ENCODE measurements at places on chromosomes 7 and 10.

- DNase-seq = peak; percentile 94
These were observed 223.4 kb downstream of the BMPER start for GRCh38 chr7:34128762-34129161.

- DNase-seq = peak; percentile 50
These were observed 772 bp downstream of the SGMS1 start for GRCh38 chr10:50622706-50623662.

- DNase-seq = peak; percentile 87
These were observed 12.1 kb downstream of the HKDC1 start for GRCh38 chr10:69232252-69232651.

GRCh38 chr10:70087616-70088307, 35.1 kb downstream of the MACROH2A2 start:
- DNase-seq = peak; percentile 3

DNA sequence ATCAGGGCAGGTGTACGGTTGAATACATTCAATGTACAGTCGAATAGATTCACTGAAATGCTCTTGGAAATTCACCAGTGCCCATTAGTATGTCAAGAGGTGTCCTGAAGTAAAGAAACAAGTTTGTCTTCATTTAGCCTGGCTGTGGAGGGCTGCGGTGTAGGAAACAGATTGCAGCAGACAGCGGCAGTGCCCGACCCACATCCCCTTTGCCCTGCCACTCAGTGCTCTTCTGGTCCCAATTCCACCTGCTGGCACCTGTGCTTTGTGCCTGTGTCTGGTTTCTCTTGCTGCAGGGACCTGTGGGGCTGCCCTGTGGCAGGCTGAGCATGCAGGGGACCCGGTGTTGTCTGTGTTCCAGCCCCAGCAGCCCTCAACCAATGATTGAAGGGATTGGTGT, 183.7 kb downstream of the RPS24 start:
- DNase-seq = no peak
